ENCODE measurements at places on chromosomes 16 and 17.

DNA sequence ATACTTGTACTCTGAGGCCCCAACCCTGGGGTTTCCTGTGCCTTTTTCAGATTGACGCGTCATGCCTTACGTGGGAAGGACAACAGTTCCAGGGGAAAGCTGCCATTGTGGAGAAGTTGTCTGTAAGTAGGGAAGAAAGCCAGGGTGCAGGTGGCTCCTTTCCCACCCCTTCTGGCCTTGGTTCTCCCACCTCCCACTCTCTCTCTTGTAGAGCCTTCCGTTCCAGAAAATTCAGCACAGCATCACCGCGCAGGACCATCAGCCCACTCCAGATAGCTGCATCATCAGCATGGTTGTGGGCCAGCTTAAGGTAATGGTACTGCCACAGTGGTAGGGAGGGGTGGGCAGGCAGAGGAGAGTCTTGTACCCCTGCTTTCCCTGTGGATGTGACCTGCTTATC lies 4.6 kb upstream of the EDC4 start:
- DNase-seq, result no peak

- no peak for DNase-seq
Measured at GRCh38 chr17:9235346-9235745, 214.0 kb downstream of the NTN1 start.

- no peak for DNase-seq
Measured at GRCh38 chr17:56762988-56763387, 70.7 kb downstream of the C17orf67 start.

DNA sequence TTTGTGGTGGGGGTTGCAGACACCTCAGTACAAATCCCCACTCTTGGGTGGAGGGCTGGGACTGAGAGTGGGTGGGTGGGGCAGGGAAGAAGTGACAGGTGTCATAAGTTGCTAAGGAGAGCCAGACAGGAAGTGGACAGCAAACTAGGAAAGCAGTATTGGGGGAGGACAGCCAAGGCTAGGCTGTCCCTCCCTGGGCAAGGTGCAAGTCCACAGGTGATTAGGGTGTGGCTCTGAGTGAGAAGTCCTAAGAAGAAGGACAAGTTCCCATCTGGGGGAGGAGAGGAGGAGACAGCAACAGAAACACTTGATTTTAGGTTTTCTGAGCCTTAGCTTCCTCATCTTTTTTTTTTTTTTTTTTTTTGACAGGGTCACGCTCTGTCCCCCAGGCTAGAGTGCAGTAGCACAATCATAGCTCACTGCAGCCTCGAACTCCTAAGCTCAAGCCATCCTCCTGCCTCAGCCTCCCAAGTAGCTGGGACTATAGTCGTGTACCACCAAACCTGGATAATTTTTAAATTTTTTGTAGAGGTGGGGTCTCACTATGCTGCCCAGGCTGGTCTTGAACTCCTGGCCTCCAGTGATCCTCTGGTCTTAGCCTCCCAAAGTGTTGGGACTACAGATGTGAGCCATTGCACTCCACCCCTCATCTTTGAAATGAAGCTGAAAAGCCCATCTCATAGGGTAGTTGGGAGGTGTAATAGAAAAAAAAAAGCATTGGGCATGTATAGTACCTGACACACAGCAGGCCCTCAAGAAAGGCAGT lies 2.5 kb downstream of the MAPK3 start:
- DNase-seq, result no peak

DNA sequence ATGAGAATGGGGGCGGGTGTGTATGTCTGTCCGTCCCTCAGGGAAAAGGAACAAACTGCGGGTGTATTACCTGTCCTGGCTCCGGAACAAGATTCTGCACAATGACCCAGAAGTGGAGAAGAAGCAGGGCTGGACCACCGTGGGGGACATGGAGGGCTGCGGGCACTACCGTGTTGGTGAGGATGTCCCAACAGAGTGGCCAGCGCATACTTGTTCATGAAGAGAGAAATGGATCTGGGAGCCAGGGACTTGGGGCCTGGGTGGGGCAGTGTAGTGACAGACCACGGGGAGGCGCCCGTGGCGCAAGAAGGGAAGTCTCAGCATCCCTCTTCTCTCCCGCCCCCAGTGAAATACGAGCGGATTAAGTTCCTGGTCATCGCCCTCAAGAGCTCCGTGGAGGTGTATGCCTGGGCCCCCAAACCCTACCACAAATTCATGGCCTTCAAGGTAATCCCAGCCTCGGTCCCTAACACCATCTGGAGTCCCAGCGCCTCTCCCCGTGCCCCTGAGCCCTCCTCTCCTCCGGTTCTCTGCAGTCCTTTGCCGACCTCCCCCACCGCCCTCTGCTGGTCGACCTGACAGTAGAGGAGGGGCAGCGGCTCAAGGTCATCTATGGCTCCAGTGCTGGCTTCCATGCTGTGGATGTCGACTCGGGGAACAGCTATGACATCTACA lies 3.5 kb upstream of the C17orf107 start:
- DNase-seq, result no peak

DNA sequence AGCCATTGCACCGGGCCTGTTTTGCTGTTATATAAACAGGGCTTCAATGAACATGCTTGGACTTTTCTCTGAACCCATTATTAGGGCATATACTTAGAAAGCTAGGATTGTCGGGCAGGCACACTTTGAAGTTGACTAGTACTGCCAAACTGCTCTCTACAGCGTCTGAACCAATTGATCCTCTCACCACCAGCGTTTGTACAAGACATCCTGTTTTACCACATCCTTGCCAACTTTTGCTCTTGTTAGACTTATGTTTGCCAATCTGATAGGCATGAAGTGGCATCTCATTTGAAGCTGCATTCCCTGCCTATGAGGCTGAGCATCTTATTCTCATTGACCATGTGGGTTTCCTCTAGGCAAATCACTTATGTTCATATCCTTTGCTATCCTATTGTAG lies 7.4 kb upstream of the PPP1R9B start:
- DNase-seq, result no peak

GRCh38 chr17:61088556-61088955 lies 311.1 kb upstream of the TBX2 start:
- DNase-seq, result no peak

GRCh38 chr17:39846205-39846604 lies 17.9 kb downstream of the IKZF3 start:
- no peak for DNase-seq

DNA sequence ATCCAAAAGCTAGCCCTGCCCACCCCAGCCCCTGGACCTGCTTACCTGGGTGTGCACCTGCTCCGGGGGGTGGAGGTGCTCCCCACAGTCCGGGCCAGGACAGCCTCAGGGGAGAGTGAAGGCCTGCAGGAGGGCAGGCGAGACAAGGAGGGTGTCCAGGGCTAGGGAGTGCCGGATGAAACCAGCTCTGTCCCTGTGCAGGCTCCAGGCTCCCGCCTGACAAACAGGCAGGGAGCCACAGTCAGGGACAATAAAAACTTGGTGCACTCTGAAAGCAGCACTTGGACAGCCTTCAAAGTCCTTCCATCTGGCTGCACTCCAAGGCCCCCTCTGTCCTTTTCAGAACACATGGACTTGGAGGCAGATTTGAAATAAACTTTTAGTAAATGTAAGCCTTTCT lies 3.9 kb downstream of the PAQR4 start:
- no peak for DNase-seq

- DNase-seq, result no peak
Measured at GRCh38 chr16:55040366-55041086, 109.9 kb downstream of the IRX5 start.

- DNase-seq, result no peak
Measured at GRCh38 chr17:72406498-72406897, 285.7 kb downstream of the SOX9 start.

DNA sequence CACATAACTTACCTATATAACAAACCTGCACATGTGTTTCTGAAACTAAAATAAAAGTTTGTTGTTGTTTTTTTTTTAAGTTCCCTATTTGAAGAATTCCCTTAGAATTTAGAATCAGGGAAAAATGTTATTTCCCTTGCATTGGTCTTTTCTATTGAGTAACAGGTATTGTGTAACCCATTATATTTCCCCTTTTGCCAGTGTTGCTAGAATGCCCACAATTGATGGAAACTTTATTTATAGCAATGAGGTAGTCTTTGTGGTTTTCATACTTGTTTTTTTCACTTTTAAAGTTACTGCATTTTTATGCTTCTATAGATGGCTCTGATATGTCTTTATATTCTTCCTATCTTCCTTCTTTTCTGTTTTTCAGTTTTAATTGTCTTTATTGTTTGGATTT lies 3.9 kb downstream of the NLRP1 start:
- DNase-seq, result no peak

GRCh38 chr16:75931970-75932369 lies 205.7 kb upstream of the CPHXL start:
- DNase-seq, result no peak

- DNase-seq, result peak; percentile 26
Measured at GRCh38 chr17:40363111-40363827, 1.3 kb downstream of the GJD3 start.

GRCh38 chr17:60586288-60586974 lies 13.6 kb upstream of the PPM1D start:
- no peak for DNase-seq

DNA sequence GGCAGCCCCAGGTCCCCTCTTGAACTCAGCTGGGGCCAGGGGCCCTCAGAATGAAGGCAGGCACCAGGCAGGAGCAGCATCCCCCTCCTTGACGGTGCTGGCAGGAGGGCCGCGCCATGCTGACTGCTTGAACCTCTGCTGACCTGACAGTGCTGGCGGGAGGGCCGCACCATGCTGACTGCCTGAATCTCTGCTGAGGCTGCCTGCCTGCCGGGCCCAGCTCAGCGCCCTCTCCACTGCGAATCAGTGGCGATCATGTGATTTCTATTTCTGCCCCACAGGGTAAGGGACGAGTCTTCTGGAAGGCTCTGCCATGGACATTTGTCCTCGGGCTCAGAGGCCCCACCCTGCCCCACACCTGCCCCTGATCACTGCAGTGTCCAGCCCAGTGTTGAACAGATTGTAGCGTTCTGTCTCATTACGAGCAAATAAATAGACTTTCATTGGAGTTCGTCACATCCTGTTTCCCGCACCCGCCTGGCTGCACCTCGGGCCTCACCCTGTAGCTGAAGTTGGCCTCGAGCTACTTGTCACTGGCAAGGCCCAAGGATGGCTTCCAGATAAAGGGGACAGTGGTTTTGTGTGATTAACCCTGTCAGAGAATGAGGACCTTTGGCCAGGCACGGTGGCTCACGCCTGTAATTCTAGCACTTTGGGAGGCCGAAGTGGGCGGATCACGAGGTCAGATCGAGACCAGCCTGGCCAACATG lies 8.6 kb downstream of the C16orf90 start:
- no peak for DNase-seq

DNA sequence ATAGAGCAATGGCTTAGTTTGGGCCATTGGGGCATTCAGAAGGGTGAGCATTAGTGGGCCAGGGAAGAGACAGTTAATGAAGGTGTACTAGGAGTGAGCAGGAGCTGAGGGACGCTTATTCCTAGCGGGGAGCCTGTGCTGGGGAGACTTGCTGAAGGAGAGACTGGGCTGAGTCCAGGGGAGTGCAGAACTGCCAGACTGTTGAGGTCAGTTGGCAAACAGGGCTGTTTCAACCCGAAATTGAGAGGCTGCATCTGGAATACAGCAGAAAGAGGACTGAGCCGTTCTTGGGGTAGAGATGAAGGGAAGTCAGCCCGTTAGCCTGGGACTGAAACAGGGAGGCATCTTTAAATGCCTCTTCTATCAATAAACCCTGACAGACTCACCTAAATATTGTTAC lies 33.2 kb downstream of the MAP2K6 start:
- no peak for DNase-seq

- DNase-seq, result no peak
Measured at GRCh38 chr17:69854225-69854780, 220.7 kb upstream of the KCNJ16 start.

- DNase-seq, result no peak
Measured at GRCh38 chr16:73131156-73131862, 83.4 kb upstream of the ZFHX3 start.

DNA sequence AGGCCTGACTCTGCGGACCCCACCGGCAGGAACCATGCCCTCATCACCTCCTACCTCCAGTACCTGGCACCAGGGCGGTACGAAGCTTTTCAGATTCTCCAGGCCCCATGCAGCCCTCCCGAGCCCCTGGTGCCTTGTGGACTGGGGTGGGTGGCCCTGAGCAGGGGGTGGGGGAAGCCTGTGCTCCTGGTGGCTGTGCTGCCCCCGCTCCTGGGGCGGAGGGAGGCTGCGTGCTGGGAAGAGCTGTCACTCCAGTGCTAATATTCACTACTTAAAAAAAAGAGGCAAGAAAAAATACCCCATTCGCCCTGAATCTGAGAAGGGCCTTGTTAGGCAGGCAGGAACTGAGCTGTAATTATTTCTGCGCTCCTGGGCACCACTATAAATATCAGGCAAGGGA lies 111.8 kb downstream of the ENGASE start:
- no peak for DNase-seq

- no peak for DNase-seq
Measured at GRCh38 chr17:66401364-66401763, 99.0 kb downstream of the PRKCA start.

DNA sequence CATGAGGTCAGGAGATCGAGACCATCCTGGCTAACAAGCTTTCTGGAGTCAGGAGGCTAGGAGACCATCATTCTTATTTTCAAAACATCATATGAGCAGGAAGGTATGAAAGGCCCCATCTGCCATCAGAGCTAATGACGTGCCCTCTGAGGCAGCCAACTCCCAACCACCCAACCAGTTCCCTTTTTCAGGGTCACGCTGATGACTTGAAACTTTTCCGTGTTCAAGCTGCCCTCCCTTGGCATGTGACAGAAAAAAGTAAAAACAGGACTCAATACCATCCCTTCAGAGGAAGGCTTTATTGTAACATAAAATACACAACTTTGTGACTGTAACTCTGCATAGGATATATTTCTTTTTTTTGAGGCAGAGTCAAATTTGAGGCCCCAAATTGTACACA lies 4.6 kb upstream of the GHDC start:
- no peak for DNase-seq

DNA sequence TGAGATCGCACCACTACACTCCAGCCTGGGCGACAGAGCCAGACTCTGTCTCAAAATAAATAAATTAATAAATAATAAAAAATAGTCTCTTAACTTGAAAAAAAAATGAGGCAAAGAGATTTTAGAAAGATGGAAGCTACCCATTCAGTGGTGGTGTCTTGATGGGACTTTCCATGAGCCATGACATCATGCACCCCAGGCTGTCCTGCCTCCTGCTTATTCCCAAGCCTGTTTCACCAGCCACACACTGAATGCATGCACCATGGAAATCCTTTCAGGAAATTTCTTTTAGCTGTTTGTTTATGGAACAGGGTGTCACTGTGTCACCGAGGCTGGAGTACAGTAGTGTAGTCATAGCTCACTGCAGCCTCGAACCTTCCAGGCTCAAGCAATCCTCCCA lies 8.9 kb upstream of the DLX3 start:
- no peak for DNase-seq

- DNase-seq, result no peak
Measured at GRCh38 chr17:29713626-29714025, 90.9 kb upstream of the CORO6 start.

DNA sequence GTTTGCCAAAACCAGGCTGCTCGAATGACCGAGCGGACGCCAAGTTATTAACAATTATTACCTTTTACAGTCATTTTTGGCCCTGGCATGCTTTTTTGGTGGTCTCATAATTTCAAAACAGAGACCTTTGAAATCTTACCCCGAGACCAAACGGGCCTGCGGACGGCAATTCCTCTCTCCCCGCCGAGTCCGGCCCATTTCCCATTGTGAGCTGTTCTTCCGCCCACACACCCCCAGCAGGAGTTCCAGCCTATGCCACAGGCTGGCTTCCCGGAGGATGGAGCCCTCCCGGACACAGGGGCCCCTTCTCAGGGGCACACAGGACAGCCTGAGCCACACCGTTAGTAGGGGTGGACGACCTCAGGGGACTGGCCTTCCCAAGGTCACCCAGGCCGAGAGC lies 130.7 kb downstream of the C16orf95 start:
- no peak for DNase-seq

- DNase-seq, result no peak
Measured at GRCh38 chr17:80811181-80812105, 180.2 kb upstream of the CHMP6 start.

- no peak for DNase-seq
Measured at GRCh38 chr16:11091021-11091785, 146.8 kb downstream of the CLEC16A start.

Measured in activated naive CD4-positive, alpha-beta T cell (primary cell).